Kidney epithelial cell (primary cell): ENCODE measurements at places on chromosomes 7 and 10.

DNA sequence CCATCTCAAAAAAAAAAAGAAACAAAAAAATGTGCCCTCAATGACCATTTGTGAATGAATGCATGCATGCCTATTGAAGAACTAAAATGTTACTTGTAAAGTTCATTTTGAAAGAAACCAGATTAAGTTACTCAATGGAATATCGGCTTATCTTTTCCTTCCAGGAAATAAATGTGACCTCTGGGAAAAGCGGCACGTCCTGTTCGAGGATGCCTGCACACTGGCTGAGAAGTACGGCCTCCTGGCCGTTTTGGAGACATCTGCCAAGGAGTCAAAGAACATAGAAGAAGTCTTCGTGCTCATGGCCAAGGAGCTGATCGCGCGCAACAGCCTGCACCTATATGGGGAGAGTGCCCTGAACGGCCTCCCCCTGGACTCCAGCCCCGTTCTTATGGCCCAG lies 21.9 kb downstream of the RAB19 start:
- DNase-seq = no peak

- DNase-seq = no peak
Measured at GRCh38 chr10:100962351-100963080, 6.8 kb upstream of the SEMA4G start.

DNA sequence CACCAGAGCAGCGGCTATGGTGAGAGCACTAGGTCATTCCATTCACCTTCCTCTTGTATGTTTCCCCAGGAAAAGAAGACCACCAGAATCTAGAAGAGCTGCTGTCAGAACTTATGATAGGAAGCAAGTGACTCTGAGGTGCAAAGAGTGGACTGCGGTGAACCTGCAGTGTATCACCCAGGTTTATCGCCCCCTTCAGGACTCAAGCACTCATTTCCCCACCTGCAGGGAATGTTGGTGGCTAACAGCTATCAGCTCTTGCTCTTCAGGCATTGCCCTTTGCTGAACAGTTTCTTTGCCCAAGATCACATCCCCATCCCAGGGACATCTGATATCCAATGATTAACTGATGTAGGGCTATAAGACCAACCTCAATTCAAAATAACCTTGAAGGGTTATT lies 66.3 kb upstream of the IL6 start:
- DNase-seq = no peak

DNA sequence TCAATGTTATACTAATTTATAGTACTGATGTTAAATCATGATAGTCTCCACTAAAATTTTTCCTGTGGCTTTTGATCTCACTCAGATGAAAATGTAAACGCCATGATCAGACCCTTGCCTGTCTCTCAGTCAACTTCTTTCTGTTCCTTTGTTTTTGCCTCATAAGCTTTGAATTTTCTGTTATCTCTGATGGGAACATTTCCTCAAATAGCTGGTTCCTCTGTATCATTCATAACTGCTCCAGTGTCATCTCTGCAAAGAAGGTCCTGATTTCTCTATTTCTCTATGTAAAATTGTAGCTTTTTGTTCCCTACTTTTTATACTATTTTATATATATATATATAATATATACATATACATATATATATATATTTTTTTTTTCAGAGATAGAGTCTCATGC lies 67.5 kb downstream of the GPR141 start:
- DNase-seq = no peak

- DNase-seq = no peak
Measured at GRCh38 chr7:128941323-128941890, 3.7 kb downstream of the IRF5 start.

DNA sequence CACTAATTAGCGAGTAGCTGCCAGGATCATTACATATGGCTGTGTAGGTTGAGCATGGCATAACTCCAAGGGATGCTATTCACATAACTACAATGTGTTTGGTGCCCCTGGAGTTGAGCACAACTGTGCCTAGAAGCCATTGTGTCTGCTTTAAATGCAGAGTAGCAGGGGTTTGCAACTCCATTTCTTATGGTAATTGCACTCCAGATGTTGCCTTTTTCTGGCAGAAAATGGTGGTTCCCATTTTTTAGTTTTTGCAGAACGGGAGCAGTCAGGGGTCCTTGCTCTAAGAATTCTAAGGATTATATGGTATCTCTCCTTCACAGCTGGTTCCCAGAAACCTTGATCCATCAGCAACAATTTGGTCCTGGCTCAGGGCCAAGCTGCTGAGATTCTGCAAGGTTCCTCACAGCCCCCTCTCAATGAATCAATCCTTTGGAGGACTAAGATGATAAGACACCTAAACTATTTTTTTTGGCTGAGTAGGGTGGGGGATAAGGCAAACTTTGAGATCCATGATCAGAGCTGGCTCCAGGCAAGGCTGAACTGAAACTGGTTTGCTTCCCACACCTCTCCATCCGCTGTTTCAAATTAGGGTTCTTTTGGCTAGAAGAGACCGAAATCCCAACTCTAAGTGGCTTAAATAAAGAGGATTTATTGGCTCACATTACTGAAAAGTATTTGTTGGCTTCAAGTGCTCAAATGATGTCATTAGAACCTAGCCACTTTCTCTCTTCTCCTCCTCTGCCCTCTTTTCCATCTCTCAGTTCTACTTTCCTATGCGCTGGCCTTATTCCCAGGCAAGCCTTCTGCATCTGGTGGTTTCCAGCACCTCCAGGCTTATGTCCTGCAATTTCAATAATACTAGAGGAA lies 97.5 kb upstream of the CCDC6 start:
- no peak for DNase-seq
